GM12892 (cell line): ENCODE measurements at places on chromosomes 1 and 21.

DNA sequence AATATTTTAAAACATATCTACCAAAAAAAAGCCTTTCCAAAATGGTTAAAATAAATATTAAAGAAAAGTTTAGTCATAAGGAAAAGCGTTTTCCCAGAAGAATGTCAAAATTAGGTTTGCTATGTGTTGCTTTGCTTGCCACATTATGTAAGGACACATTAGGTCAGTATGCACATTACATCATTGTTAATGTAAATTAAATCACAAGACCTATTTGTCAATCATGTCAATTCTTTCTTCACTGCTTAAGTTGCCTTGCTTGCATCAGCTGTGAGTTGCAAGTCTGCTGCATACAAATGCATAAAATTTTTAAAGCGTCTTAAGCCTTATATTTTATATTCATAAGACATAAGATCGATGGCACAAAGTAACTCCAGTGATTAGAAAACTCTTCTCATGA lies 448.9 kb downstream of the PCP4 start:
- no peak for DNase-seq

DNA sequence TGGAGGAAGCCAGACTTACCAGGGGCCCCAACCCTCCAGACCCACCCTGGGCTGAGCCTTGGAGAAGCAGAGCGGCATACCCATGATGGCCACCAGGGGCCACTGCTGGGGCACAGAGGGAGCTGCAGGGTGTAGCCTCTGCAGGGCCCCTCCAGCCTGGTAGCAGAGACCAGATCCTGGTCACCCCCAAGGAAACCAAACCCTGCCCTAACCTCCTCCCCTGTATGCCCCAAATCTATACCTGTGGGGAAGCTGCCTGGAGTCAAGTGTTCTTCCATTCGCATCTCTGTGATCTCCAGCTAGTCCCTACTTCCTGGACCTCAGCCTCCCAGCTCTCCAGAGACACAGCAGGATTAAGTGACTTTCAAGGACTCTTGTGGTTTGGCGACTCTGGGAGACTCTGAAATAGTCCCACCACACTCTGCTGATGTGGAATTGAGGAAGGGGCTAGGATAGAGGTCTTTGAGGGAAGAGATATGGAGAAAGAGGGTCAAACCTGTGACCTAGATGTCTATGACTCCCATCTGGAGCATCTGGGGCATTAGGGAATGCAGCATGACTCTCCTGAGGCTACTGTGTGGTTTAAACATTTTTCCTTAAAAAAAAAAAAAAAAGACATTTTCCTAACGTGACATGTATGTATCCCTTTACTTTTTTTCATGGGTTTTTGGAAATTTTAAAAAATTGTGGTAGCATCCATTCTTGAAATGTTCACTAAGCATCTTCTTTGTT lies 119.2 kb upstream of the IPO9 start:
- DNase-seq, result peak; percentile 72

DNA sequence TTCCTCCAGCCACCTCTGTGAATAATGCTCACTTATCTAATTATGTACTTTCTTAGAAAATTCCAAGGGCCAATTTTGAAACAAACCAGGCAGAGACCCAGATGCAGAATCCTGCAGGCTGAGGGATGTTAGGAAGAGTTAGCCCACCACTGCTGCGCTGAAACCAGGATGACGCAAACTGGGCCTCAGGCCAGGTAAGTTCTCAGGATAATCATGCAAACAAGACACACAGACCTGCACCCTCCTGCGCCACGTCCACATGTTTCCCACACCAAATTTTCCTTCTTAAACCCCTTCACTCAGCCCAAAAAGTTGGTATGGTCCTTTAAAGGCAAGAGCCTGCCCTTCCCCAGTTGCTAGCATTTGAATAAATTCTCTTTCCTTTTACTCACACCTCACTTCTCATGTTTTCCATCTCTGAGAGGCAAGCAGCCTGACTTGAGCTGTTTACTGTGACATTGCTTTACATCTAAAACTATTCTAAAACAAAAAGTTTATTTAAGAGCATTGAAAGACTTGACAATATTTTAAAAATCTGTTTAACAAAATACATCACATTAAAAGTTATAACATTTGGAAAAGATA lies 887.1 kb downstream of the LRRIQ3 start:
- no peak for DNase-seq

- DNase-seq, result no peak
These were observed 21.0 kb upstream of the ARTN start for GRCh38 chr1:43912607-43913006.

DNA sequence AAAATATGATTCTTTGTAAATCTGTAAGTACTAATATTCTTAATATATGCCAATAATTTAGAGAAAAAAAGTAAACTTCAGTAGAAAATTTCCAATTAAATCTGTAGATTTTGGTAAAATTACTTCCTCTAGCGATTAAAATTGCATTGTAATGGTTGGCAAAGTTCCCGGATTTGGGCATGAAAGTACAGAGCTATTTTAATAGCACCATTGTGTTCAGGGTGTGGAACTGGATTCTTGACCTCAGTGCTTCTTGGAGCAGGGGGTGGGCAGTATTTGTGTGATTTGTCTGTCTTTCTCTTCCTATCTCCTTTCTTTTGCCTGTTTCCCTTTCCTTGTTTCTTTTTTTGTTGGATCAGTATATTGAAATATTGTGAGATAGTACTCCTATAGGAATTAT lies 72.1 kb downstream of the DNM3 start:
- DNase-seq, result no peak
